ENCODE measurements at places on chromosomes 3 and 15.

DNA sequence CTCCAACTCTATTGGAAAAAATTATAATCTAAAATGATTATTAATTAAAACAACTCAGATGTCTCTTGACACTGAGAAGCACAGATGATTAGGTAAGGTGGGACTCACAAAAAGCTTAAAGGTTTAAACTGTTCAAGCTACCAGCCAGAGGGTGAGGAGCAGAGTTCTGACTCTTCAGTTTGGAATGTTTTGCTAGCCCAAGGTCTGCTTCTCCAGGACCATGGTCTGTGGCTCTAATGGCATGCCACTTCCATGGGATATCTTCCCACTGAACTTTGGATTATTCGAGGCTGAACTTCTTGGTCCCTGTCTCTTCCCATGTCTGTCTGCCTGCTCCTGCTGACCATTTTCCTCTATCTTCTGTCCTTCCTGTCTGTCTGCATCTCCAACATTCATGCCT is 49.2 kb downstream of the CACNA2D3 start:
- DNase-seq: no peak

- DNase-seq: no peak
Observed at GRCh38 chr3:82143661-82144412, 382.4 kb upstream of the GBE1 start.

- no peak for DNase-seq
Observed at GRCh38 chr3:170802164-170803151, 67.5 kb downstream of the RPL22L1 start.

DNA sequence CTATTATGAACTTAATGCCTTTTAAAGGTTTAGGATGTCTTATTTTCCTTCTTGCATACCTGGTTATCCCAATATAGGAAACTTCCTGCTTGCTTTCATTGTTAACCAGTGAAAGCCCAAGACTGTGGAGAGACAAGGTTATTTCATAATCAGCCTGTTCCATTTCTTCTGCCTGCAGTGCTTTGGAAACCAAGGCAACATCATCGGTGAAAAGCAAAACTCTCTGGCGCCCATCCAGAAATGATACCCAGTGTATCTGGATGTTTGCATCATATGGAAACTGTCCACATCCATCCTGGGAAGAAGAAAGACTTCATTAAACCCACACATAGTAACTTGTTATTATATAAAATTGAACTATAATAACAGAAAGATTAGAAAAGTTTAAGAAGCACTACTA is 170.1 kb downstream of the VPS13C start:
- DNase-seq: no peak

- no peak for DNase-seq
Observed at GRCh38 chr3:143972155-143972504, 507 bp downstream of the DIPK2A start.

DNA sequence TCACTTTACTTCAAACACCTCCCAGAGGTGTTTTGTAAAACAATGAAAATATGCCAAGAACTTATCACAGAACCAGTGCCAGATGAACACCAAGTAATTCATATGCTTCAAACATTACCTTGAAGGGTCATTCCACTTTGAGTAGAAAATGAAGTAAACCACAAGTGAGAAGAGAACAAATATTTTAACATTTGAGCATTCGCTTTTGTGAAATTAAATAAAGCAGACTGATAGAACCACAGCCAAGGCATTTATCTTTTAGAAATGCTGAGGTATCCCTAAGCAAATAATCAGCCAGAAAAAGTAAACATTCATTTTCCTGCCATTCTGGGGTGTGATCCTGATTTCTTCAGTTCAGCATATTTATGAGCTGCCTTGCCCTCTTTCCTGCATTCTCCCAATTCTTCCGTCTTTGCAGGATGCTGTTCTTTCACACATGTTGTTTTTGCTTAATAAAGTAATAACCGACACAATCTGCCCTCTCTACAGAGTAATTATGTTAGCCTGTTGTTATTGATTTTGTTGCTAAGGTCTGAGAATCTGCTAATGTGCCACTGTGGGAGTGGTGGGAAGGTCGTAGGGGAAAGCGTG is 235.6 kb upstream of the TGFBR2 start:
- no peak for DNase-seq

GRCh38 chr15:53843869-53844569 is 84.6 kb upstream of the WDR72 start:
- no peak for DNase-seq

GRCh38 chr3:100104817-100105413 is 9.4 kb downstream of the FILIP1L start:
- no peak for DNase-seq

DNA sequence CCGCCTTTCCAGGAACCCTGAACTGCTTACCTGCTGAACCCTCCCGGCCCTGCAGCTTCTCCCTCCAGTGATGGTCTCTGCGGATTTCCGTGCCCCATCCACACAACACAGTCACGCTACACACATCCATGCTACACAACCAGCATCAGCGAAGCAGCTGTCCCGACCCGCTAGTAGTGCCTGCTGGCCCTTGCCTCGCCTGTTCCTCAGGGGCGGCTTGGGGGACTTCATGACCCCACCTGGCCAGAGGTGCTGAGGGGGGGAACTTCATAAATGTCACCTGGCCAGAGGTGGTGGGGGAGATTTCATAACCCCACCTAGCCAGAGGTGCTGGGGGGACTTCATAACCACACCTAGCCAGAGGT is 530 bp upstream of the TUBGCP5 start:
- no peak for DNase-seq

GRCh38 chr3:197333901-197334639 is 35.7 kb upstream of the DLG1 start:
- no peak for DNase-seq

- DNase-seq: no peak
Observed at GRCh38 chr15:98592136-98592535, 56.2 kb upstream of the IGF1R start.
